ENCODE measurements at places on chromosomes 2 and 18.

DNA sequence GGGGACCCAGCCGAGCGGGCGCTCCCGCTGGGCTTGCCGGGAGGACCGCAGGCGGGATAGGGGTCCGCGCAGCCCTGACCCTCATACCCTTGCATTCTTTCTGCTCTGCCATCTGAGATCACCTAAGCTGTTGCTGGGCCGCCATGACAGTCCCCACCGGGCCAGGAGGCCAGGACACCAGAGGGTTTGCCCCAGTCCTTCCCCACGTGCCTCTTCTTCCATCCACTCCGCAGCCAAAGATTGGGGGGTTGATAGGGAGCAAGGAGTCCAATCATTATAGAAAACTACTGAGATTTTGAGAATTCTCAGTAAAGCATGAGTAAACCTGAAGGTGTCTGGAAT lies 453 bp upstream of the GRB14 start:
- DNase-seq: no peak
- H3K27ac ChIP-seq: peak overlapping the region; percentile 81
- no peak overlapping the region for H3K4me3 ChIP-seq
- H3K4me1 ChIP-seq: peaks cover 3% of the 10 kb centered on the region
- no peaks in the 10 kb centered on the region for H3K27me3 ChIP-seq

DNA sequence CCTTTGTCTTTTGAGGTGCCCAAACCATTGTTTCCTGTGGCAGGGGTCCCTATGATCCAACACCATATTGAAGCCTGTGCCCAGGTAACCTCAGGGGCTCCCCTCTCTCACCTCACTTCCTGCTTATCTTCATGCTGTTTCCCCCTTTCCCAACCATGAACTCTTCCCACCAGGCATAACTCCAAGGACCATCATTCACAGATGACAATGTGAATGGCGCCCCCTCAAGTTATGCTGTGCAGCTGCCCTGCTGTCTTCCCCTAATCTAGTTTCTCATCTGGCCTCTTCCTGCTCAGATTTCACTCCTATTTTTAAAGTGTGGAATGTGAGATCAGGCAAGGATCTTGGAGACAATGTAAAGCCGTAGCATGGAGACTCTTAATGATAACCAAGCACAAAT lies 1.4 kb downstream of the GMPPA start:
- no peaks in the 10 kb centered on the region for H3K27me3 ChIP-seq
- peaks cover 26% of the 10 kb centered on the region for H3K4me1 ChIP-seq
- H3K27ac ChIP-seq: no peak overlapping the region
- no peak for DNase-seq

DNA sequence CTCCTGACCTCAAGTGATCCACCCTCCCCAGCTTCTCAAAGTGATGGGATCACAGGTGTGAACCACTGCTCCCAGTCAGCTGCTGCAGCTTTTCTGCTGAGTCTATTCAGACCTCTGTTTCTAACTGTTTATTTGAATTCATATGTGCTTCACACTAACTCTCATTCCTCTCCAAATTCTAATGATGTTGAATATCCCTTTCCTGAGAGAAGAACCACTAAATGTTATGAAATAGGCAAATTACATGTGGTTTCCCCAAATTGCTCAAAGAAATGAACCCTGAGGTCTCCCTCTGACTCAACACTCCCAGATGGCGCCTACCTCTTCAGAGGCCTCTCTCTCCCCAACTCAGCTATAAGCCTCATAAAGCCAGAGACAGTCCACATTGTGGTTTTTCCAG lies 98.6 kb downstream of the IRS1 start:
- no peak overlapping the region for H3K27ac ChIP-seq
- H3K27me3 ChIP-seq: no peaks in the 10 kb centered on the region
- no peaks in the 10 kb centered on the region for H3K36me3 ChIP-seq
- no peak overlapping the region for H3K4me3 ChIP-seq
- peaks cover 6% of the 10 kb centered on the region for H3K4me1 ChIP-seq
- DNase-seq: no peak

DNA sequence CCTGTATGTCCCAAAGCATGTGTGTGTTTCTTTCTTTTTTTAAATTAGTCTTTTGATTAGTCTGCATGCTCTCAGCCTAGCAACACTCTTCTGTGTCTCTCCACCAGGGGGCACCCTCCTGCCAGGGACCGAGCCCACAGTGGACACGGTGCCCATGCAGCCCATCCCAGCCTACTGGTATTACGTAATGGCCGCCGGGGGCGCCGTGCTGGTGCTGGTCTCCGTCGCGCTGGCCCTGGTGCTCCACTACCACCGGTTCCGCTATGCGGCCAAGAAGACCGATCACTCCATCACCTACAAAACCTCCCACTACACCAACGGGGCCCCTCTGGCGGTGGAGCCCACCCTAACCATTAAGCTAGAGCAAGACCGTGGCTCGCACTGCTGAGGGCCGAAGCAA lies 93.8 kb downstream of the NRP2 start:
- no peaks in the 10 kb centered on the region for H3K27me3 ChIP-seq
- no peak overlapping the region for H3K27ac ChIP-seq
- H3K4me1 ChIP-seq: peaks cover under 1% of the 10 kb centered on the region
- no peaks in the 10 kb centered on the region for H3K36me3 ChIP-seq

DNA sequence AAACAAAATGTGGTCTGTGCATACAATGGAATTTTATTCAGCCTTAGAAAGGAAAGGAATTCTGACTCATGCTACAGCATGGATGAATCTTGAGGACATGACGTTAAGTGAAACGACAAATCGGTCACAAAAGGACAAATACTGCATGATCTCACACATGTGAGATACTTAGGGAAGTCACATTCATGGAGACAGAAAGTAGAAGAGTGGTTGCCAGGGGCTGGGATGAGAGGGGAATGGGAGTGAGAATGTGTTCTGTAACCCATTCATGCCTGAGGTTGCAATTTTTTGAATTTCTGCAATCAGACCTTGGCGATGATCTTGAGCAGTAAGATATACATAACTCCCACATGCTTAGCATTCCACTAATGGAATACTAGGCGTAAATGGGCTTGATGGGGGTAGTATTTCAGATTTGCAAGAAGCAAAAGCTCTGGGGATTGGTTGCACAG lies 22.0 kb downstream of the FHL2 start:
- H3K4me3 ChIP-seq: no peak overlapping the region
- peaks cover 35% of the 10 kb centered on the region for H3K4me1 ChIP-seq
- no peak overlapping the region for H3K27ac ChIP-seq
- no peak for DNase-seq
- no peaks in the 10 kb centered on the region for H3K27me3 ChIP-seq
- no peaks in the 10 kb centered on the region for H3K36me3 ChIP-seq

DNA sequence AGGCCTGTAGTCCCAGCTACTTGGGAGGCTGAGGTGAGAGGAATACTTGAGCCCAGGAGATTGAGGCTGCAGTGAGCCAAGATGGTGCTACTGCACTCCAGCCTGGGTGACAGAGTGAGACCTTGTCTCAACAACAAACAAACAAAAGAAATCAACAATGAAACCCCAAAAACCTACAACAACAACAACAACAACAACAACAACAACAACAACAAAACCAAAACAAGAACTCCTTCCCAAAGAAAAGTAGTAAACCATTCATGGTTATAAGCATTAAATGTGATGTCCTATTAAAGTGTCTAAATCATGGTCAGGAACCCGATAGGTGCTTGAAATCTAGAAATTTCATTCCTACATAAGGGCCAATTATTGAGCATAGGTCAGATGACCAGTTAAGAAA lies 13.5 kb upstream of the IL1R1 start:
- DNase-seq: no peak
- no peaks in the 10 kb centered on the region for H3K27me3 ChIP-seq
- peaks cover 14% of the 10 kb centered on the region for H3K4me1 ChIP-seq
- no peak overlapping the region for H3K27ac ChIP-seq
- H3K36me3 ChIP-seq: no peaks in the 10 kb centered on the region

GRCh38 chr2:71778514-71778913 lies 325.2 kb downstream of the DYSF start:
- DNase-seq: no peak
- no peak overlapping the region for H3K4me3 ChIP-seq
- no peak overlapping the region for H3K27ac ChIP-seq
- no peaks in the 10 kb centered on the region for H3K4me1 ChIP-seq

GRCh38 chr2:66441581-66442320 lies 6.8 kb downstream of the MEIS1 start:
- peaks cover 19% of the 10 kb centered on the region for H3K4me1 ChIP-seq
- no peak for DNase-seq
- H3K27me3 ChIP-seq: peaks cover 6% of the 10 kb centered on the region
- no peak overlapping the region for H3K4me3 ChIP-seq
- H3K36me3 ChIP-seq: no peaks in the 10 kb centered on the region
- H3K27ac ChIP-seq: peak overlapping the region; percentile 66

Data from thyroid gland (tissue), 4 donors.